ENCODE measurements at places on chromosomes 4 and X.

DNA sequence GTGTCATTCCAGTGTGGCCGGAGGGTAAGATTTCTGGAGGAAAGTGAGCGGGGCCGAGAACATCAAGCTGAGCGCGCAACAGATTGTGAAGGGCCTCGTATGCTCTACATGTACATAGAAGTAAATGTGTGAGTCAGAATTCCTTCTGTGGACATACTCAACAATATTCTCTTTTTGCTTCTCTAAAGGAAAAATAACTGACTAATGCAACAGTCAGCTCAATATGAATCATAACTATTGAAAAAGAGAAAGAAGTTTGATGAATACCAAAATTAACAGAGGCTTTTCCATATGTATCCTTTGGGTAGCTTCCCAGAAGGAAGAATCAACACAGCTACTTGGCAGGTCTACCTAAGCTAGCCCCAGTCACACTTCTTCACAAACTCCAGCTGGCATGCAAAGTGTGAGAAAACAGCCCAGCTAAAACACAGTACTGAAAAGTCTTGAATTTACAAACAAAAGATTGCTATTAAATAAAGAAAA lies 87.5 kb upstream of the ZFP42 start:
- no peak for DNase-seq

GRCh38 chr4:53974561-53974960 lies 89.8 kb downstream of the CHIC2 start:
- DNase-seq = no peak

DNA sequence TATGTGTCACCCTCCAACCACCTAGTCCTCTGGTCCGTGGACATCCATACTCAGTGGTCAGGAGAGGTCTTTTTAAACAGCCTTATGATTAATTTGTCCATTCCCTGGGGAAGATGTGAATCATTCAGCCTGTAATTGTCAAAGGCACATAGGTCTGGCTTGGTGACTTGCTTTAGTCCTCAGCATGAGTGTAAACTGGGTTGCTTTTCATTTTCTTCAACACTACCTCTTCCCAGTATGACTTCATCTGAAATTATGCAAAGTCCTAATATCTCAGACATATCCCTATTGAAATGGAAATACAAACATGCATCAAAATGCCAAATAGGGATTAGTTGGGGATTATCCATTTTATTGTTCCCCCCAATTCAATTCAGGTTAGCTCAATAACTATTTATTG lies 208.3 kb upstream of the AMOT start:
- DNase-seq = no peak

GRCh38 chrX:134591502-134591901 lies 66.8 kb downstream of the PLAC1 start:
- no peak for DNase-seq

GRCh38 chr4:44629280-44629866 lies 22.1 kb downstream of the YIPF7 start:
- peak; percentile 68 for DNase-seq

DNA sequence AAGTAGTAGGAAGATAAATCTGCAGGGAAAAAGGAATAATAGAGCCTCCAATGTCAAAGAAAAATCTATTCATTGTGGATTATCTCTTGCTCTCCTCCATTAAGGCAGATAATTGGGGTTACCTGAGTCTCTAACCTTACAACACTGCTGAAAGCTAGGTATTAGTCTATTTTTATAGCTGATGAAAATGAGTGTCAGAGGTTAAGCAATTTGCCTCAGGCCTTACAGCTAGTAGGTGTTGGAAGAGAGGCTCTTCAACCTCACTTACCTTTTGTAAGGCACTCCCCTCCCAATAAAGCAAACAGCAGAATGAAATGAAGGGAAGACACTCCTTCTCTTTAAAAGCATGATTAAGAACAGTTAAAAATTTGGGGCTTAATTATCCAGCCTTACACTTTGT lies 45.4 kb upstream of the GAB1 start:
- DNase-seq = no peak

GRCh38 chr4:147984065-147984777 lies 252.3 kb downstream of the ARHGAP10 start:
- peak; percentile 81 for DNase-seq

- no peak for DNase-seq
Observed at GRCh38 chr4:115272185-115272584, 158.8 kb upstream of the NDST4 start.

DNA sequence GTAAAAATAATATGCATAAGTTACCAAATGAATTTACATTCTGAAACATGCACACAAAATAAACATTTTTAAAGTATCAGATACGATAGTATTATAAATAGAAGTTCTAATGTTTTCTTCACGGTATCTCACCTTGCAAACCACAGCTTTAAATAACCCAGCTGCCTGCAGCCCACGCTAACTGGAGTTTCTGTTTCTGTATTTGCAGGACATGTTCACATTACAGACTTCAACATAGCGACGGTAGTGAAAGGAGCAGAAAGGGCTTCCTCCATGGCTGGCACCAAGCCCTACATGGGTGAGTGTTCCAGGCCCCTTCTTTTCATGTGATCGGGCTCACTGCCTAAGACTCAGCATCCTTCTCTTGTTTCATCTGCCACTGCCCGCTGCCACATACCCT lies 291.7 kb downstream of the EVC2 start:
- no peak for DNase-seq

- DNase-seq = no peak
Observed at GRCh38 chrX:149458586-149458985, 46.5 kb downstream of the IDS start.

GRCh38 chr4:174538876-174539250 lies 16.6 kb upstream of the HPGD start:
- no peak for DNase-seq

DNA sequence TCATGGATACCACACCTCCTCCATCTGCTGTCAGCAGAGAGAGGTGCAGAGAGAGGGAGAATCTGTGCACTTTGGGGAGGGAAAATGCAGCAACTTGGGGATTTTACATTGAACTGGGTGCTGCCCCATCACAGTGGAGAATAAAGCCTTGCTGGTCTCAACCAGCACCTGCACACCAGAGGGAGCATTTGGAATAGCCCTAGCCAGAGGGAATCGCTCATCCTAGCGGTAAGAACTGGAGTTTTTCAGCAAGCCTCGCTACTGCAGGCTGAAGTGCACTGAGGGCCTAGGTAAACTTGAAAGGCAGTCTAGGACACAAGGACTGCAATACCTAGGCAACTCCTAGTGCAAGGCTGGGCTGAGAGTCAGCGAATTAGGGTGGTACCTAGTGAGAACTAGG lies 148.7 kb downstream of the KDR start:
- no peak for DNase-seq

DNA sequence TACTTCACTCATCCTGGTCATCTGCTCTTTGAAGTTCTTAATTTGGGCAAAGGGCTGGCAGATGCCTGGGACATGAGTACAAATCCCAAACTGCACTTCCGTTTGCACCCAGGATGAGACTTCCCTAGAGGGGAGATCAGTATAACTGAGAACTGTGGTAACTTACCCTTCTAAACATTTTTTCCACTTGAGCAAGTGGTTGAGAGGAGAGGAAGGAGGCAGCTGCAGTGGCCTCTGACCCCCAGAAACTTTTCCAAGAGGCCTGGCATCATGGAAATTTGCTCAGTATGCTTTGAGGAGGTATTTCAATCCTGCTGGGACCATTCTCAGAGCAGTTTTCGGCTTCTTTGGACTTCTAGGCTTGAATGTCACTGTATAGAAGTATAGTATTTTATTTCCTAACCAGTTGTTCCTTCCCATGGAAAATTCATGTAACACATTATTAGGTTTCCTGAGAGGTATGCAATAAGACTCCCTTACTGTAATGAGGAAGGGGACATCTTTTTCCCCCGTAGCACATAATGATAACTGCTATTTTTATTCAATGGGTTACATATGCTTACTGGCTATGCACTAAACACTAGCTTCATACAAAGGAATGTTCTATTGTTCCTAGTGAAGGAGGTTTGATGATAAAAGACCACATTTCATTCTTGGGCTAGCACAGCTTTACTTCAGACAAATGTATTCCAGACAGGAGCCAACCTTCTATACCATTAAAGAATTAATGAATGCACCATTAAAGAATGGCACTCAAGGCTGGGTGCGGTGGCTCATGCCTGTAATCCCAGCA lies 129.3 kb downstream of the SHROOM3 start:
- DNase-seq = no peak

GRCh38 chrX:45801554-45801953 lies 600.9 kb upstream of the DIPK2B start:
- peak; percentile 60 for DNase-seq

DNA sequence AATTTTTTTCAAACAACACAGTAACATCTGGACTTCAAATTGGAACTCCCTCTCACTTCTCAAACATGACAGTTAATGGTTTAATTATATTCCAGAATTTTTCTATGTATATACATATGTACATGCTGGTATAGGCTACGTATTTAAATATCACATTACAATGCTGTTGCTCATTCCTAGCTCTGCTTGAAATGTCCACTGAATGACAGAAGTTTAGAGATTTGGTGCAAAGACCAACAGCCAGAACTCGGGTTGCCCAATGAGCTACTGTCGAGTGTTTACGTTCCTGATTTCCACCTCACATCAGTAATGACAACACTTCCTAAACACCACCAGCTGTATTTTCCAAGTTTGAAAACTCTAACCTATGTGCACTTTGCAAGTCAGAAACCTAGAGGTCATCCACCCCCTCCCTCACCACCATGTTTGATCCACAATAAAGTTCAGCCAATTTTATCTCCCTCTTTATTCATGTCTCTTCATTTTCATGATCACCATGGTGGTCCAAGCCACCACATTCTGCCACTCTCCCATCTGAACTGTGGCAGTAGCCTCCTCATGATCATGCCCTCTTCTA lies 49.3 kb upstream of the RPL34 start:
- DNase-seq = no peak

DNA sequence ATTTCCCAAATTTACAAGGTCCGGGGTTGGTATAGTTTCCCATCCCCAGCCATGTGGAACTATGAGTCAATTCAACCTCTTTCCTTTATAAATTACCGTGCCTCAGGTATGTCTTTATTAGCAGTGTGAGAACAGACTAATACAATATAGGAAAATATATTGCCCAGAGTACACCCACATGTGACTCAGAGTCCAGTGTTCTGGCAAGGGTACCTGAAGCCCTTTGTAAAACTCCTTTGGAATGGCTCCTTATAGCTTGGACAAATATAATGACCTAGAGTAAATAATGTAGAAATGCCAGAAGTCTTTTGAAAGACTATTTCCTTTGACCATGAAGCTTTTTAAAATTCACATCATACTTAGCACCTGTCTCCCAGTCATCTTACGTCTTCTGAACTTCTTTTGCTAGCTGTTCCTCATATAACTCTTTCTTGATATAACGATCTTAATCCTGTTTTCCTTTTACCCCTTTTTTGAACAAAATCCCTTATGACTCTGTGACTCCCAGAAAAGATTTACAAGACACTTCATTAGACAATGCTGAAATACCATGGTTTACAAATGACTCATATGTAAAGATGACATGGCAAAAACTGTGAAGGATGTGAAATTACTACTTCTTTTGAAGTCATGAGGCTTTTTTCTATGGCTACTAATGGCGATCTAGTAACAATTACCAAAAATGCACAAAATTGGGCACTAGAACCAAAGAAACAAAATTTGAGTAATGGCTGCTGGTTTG lies 408.9 kb downstream of the NAP1L3 start:
- DNase-seq = no peak

DNA sequence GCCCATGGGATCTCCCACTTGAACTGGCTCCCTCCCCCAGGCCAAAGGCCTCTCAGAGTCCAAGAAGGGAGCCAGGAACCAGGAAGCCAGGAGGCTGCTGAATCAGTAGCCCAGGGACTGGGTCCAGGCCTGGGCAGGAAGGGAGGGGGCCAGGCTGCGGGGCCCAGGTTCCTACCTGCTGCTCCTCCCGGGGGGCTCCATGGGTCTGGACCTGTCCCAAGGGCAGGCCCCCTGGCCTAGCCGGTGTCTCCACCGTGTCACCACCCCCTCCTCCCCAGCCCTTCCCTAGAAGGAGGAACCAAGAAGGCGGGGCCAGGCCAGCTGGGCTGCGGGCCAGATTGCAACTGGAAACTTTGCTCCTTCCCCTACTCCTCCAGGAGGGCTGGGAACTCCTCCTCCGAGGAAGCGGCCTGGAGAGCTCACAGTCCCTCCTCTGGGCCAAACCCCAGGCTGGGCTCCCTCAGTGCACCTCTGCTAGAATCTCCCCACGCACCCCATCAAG lies at the start of gene IQSEC2:
TSS of gene IQSEC2 (minus strand) at position 264 of the 502 bp plus-strand sequence.
- peak; percentile 88 for DNase-seq

GRCh38 chr4:78324625-78325024 lies 226.9 kb upstream of the ANXA3 start:
- DNase-seq = no peak

DNA sequence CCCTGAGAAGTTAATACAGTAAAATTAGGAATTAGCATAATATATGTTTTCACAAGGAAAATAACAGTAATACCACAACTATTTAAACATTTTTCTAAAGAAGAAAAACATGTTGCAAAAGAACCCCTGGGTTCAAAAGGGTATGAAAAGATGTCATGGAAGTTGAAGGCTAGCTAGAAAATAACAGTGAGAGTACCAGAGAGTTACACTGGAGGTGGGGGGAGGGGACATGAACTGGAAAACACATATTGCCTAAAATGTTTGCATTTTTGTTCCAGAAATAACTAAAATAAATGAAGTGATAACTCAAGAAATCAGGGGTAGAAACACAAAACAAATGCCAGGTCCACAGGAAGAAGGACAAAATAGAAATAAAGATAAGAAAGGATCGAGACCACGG lies 336.6 kb upstream of the MAD2L1 start:
- DNase-seq = no peak

- no peak for DNase-seq
Observed at GRCh38 chrX:68113837-68114572, 319.3 kb downstream of the OPHN1 start.

GRCh38 chr4:6352031-6352692 lies 82.5 kb downstream of the WFS1 start:
- no peak for DNase-seq

DNA sequence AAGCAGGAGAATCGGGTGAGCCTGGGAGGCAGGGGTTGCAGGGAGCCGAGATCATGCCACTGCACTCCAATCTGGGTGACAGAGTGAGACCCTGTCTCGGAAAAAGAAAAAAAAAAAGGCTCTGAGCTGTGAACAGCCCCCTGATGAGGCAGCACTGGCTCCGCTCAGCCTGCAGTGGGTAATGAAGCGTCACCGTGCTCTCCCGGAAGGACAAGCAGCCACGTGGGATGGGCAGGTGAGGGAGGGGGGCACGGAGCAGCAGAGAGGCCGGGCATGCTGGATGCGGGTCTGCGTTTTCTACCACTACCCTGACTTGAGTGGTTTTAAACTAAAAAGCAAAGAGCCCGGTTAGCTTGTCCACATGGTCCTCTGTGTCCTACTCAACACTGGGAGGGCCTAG lies 15.5 kb downstream of the TACC3 start:
- DNase-seq = no peak

- no peak for DNase-seq
Observed at GRCh38 chrX:9682456-9682855, 83.2 kb downstream of the GPR143 start.

- no peak for DNase-seq
Observed at GRCh38 chr4:8000721-8001491, 61.2 kb upstream of the AFAP1 start.

- no peak for DNase-seq
Observed at GRCh38 chrX:70169281-70169680, 8.0 kb upstream of the DGAT2L6 start.

All from KBM-7 (cell line).